T-helper 17 cell (primary cell): ENCODE measurements at places on chromosomes 12 and 14.

DNA sequence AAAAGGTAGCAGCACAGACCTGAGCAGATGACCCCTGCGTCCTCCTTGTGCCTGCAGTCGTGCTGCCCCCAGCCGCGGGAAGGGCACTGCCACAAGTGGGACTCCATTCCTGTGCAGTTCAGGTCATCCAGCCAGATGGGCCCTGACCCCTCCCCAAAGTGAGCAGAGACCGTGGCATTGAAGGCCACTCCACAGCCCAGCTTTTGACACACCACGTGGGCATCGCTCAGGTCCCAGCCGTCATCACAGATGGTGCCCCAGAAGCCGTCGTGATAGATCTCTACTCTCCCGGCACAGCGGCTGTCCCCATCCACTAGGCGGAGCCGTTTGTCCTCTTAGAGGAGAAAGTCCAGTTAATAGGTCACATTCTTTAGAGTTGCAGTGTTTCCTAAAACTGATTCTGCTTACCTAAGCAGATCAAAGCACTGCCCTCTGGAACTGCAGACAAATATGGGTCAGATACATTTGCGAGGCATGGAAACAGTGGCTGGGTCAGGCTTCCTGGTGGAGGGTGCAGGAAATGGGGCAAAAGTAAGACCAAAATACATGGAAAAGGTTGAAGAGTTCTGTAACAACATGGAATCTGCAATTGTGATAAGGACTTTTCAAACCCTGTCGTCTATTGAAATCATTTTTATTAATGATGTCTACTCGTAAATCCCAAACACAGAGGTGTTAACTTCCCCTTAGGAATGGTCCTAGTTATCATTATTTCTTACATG lies 69.4 kb downstream of the CD163L1 start:
- DNase-seq = no peak

GRCh38 chr12:71461787-71462328 lies 22.3 kb downstream of the LGR5 start:
- DNase-seq = no peak

- DNase-seq = no peak
Observed at GRCh38 chr14:90658541-90658967, 157.7 kb downstream of the TTC7B start.

DNA sequence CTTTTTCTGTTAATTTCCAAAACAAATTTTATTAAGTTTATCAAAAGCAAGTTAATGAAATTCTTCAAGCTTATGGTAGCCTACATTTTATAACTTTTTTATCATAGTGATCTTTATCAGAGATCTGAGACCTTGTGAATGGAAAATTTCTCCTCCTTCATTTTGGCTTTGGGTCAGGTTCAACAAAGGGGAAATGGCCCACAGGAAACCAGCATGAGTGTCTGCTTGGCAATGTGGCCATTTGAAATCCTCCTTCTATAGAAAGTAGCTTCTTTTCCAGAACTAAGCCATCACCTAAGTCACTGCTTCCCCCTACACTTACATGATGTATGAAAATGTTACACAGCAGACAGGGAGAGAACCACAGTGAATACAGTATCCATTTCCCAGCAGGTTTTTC lies 1.6 kb downstream of the RHOJ start:
- DNase-seq = no peak

- DNase-seq = no peak
Observed at GRCh38 chr14:20350860-20351259, 7.4 kb downstream of the PARP2 start.

- DNase-seq = no peak
Observed at GRCh38 chr12:7542046-7542445, 38.5 kb upstream of the CD163 start.

DNA sequence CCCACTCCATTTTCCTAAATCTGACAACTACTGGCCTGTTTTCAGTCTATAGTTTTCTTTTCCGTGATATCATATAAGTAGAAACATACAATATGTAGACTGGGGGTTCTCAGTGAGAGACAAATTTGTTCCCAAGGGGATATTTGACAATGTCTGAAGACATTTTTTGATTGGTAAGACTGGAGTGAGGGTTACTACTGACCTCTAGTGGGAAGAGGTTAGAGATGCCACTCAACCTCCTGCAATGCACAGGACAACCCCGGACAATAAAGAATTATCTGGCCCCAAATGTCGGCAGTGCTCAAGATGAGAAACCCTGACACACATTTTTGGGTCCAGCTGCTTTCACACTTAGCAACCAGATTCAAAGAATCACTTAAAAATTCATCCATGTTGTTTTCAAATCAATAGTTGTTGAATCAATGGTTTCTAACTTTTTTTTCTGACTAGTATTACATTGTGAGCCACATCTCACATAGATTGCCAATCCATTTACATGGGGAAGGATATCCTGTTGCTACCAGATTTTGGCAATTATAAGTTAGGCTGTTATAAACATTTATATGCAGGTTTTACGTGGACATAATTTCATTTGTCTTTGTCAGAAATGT lies 307.1 kb downstream of the RPL10L start:
- DNase-seq = no peak

GRCh38 chr12:90174198-90174510 lies 465.5 kb upstream of the ATP2B1 start:
- DNase-seq = no peak

GRCh38 chr14:59013672-59014298 lies 174.7 kb upstream of the DAAM1 start:
- no peak for DNase-seq

- DNase-seq = no peak
Observed at GRCh38 chr14:89534902-89535685, 118.1 kb upstream of the FOXN3 start.

- no peak for DNase-seq
Observed at GRCh38 chr14:58354808-58355207, 40.9 kb upstream of the TOMM20L start.

- DNase-seq = no peak
Observed at GRCh38 chr12:15712823-15713660, 76.1 kb downstream of the EPS8 start.

DNA sequence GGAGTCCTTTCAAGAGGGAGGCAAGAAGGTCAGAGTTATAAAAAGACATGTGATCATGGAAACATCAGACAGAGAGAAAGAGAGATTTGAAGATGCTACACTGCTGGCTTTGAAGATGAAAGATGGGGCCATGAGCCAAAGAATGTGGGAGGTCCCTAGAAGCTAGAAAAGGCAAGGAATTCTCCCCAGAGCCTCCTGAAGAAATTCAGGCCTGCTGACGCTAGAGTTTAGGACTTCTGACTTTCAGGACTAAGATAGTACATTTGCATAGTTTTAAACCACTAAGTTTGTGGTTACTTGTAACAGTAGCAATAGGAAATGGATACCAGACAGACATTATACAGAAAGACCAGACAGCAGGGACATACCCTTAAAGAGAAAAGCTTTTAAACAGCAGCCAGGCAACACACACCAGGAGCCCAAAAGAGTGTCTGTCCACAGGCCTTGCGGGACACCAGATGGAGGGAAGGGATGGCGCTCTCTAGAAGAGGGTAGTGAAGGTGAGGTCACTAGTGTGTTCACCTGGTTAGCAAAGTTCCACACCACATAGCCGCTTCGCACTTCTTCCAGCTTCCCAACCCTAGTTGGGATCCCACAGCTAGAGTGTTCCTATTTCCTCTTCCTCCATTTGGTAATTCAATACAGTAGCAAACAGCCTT lies 29.7 kb upstream of the CEBPE start:
- no peak for DNase-seq

GRCh38 chr14:75294649-75295033 lies 16.0 kb downstream of the FOS start:
- no peak for DNase-seq

GRCh38 chr14:39472078-39472477 lies 39.8 kb upstream of the FBXO33 start:
- DNase-seq = no peak

DNA sequence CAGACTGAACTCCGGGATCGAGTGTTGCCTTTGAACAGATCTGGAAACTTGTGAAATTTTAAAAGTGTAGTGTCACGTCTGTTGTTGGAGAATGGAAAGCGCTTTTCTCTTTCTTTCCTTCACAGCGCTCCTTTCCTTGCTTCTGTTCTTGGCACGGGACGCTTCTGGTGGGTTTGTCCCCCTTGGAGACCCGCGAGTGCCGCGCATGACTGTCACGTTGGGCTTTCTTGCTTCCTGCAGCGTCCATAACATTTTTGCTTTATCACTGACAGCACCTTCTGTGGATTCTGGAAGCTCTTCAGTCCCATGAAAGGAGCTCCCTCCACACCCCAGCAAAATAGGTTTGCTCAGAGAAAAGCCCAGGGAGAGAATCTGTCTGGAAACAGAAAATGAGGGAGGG lies 193.0 kb upstream of the TMEM132C start:
- DNase-seq = no peak

- DNase-seq = no peak
Observed at GRCh38 chr12:89932954-89933353, 224.3 kb upstream of the ATP2B1 start.

GRCh38 chr14:24879661-24880386 lies 170.1 kb downstream of the STXBP6 start:
- no peak for DNase-seq

GRCh38 chr14:73829526-73830431 lies 21.9 kb upstream of the PTGR2 start:
- no peak for DNase-seq

- no peak for DNase-seq
Observed at GRCh38 chr12:124837958-124838803, 25.5 kb downstream of the SCARB1 start.

DNA sequence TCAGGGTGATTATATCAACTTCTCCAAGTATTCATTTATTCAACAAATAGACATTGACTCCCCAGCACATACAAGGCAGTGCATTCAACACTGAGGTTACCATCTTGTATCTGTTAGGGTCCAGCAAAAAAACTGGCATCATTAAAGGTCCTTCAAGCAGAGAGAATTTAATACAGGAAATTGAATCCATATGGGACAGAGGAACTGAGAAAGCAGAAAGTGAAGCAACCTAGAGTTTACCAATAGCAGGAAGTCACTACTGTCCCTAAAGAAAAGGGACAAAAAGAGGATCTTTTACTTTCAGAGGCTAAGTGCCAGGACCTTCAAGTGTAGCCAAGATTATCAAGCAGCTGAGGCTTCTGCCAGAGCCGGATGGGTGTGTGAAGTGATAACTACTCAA lies 237.8 kb upstream of the TBX3 start:
- DNase-seq = no peak

GRCh38 chr14:68879841-68880575 lies 87.1 kb upstream of the ZFP36L1 start:
- DNase-seq = no peak

GRCh38 chr14:84375235-84375634 lies 1154.7 kb upstream of the FLRT2 start:
- no peak for DNase-seq

GRCh38 chr14:38127356-38127755 lies 80.3 kb upstream of the SSTR1 start:
- DNase-seq = no peak

DNA sequence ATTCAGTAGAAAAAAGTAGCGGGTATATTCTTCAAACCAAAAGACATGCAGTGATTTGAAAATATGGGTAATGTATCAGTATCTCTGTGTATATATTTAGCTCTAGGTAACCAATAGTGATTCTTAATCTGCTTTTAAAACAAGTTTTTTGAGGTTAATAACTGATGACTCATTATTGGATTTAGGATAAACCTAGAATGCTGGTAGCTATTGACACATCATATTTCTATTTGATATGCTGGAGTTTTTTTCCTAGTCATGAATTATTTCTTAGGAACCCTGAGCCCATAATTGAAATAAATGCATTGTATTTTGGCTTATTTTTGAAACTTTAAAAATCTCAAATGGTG lies 15.5 kb downstream of the ARF6 start:
- no peak for DNase-seq

DNA sequence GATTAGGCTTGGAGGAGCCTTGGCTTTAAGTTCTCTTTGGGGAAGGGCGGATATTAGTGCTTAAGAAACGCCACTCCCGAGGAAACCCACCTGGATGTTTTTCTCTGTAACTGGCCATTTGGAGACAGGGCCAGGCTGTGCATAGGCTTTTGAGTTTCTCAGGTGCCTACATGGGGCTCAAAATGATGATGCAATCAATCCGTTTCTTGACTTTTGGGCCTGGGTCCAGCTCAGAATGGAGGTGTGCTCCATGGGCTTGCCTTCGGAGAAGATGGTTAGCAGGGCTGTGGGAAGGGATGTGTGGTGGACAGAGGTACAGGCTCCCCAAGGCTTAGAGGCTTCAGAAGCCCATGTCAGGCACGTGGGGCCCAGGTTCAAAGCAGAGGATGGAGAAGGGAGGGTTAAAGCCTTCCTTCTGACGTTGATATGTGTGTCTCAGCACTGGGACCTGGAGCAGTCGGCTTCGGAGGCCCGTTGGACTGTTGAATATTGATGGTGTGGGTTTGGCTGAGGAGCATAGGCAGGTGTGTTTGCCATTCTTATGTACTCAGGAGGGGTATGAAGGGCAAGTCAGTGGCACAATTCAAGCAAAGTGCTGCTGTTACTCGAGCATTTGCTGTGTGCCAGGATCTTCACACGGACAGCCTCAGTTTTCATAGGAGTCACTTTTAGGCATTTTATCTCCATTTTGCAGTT lies 82.8 kb downstream of the SLC25A47 start:
- no peak for DNase-seq

DNA sequence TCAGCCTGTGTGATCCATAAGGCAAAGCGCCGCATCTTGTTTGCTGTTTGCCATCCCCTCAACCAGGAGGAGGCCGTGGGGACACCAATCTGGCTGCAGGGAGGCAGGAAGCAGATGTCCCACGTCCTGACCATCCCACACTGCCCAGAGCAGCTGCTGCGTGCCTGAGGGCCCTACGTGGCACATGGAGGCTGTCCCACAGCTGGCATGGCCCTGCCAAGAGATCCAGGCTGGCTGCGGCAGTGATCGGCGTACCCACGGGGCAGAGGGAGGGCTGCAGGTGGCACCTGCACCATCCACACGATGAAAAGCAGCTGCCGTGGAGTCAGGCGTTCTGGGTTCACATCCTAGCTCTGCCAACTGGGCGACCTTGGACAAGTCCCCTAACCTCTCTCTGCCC lies 42.0 kb downstream of the NCOR2 start:
- DNase-seq = no peak

- DNase-seq = no peak
Observed at GRCh38 chr12:112182499-112182898, 57.1 kb downstream of the TRAFD1 start.

GRCh38 chr12:115207216-115207915 lies 523.4 kb upstream of the TBX3 start:
- DNase-seq = no peak

GRCh38 chr14:93884950-93885349 lies 42.2 kb upstream of the FAM181A start:
- no peak for DNase-seq

GRCh38 chr12:129145381-129145780 lies 292.1 kb downstream of the GLT1D1 start:
- DNase-seq = no peak

DNA sequence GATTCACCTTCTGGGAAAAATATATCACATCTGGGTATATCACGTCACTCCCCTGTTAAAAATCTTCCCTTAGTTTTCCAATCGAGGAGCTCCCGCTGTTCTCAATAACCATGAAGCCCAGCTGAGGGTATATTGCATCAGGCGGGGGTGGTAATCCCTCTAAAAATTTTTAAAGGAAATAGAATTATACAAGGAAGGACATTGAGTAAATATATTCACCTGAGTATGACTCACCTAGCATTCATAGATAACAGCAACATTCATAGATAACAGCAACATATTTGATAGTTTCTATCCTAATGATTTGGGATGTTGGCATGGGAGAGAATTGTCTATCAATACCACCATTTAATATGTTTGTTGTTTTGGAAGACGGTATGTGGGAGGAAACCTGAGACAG lies 473.6 kb downstream of the RMST start:
- no peak for DNase-seq
